HT-29 (cell line): ENCODE measurements at places on chromosomes 16 and 17.

GRCh38 chr17:83110735-83111134, 31.3 kb downstream of the METRNL start:
- DNase-seq, result no peak

- peak; percentile 88 for DNase-seq
Observed at GRCh38 chr17:37067555-37068111, 118.9 kb downstream of the AATF start.

DNA sequence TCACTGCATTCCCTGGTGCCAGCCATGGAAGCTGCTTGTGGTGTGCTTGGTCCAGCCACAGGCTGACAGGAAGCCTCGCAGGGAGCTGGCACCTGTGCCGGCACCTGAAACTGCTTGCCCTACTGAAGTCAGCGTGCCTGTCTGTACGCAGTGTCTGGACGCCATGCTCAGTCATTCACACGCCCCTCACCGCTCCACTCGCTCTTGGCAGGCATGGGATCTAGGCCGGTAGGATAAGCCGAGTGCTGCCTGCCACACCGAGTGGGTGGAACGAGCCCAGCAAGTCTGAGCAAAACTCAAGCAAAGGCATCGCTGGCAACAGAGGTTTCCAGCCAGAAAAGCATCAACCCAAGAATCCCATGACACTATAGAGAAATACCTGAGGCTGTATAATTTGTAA, 350.6 kb downstream of the CDH11 start:
- DNase-seq, result no peak

- DNase-seq, result no peak
Observed at GRCh38 chr16:81478876-81479511, 34.4 kb downstream of the CMIP start.

- no peak for DNase-seq
Observed at GRCh38 chr17:45782889-45783592, 1.1 kb upstream of the CRHR1 start.

GRCh38 chr17:78504156-78504925, 72.9 kb downstream of the DNAH17 start:
- DNase-seq, result no peak
